Activated T-cell treated with anti-CD3 and anti-CD28 coated beads, Interleukin-2, amount 50 U/mL, for 4 hours (primary cell): ENCODE measurements at places on chromosomes 6 and 20. TPM values are rescaled to one million over a fixed set of nuclear protein-coding genes. Genes with fewer than 3 reads are reported as not detected.

GRCh38 chr20:63658749-63659187 lies 656 bp downstream of the RTEL1 start:
- no peak for DNase-seq

DNA sequence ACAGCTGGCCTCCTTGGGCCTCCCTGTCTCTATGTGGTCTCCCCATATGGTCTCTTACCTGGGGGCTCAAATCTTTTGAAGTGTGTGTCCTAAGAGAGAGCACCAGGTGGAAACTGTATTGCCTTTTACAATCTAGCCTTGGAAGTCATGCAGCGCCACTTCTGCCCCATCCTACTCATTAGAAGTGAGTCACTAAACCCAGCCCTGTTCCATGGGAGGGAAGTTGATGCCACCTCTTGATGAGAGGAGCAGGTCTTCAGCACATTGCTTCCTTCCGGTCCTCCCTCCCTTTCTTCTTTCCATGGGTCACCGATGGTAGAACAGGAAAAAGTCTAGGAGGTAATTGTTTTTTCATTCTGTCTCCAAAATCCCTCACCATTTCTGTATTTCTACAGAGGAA lies 156.3 kb downstream of the FOXA2 start:
- DNase-seq: no peak

DNA sequence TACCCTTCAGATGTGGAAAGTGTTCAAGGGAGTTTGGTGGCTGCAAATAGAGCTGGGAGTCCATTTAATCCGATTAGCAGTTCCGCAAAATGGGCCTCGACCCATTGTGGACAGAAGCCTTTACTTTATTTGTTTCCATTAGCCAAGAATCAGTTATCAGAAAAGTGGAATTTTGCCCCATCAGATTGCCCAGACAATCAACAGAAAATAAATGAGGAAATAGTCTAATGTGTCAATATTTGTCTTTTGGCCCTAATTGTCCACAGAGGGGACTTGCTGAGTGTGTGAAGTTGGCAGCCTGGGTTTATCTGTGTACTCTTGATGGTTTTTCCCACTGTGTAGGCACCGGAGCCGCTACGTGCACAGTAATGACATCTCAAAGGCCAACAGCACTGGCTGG lies 134.3 kb downstream of the LINC00237 start:
- no peak for DNase-seq

DNA sequence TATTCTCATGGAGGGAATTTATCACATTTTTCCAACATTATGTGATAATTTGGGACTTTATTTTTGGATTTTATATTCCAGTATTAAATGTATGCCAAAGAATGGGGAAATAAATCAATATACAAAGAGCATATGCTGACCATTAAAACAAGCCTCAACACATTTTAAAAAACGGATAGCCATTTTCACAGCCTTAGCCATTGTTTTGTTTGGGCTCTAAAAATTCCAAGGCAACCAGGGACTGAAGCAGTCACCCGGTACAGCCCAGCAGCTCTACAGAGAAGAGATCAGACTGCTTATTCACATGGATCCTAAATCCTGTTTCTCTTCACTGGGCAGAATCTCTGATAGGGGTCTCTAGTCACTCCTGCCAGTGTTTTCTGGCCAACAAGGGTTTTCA lies 150.2 kb upstream of the OGFRL1 start:
- DNase-seq: no peak

The RIMS1 gene
- total RNA-seq: not detected

- DNase-seq: no peak
These were observed 107.4 kb upstream of the ASCC3 start for GRCh38 chr6:100988391-100988984.

DNA sequence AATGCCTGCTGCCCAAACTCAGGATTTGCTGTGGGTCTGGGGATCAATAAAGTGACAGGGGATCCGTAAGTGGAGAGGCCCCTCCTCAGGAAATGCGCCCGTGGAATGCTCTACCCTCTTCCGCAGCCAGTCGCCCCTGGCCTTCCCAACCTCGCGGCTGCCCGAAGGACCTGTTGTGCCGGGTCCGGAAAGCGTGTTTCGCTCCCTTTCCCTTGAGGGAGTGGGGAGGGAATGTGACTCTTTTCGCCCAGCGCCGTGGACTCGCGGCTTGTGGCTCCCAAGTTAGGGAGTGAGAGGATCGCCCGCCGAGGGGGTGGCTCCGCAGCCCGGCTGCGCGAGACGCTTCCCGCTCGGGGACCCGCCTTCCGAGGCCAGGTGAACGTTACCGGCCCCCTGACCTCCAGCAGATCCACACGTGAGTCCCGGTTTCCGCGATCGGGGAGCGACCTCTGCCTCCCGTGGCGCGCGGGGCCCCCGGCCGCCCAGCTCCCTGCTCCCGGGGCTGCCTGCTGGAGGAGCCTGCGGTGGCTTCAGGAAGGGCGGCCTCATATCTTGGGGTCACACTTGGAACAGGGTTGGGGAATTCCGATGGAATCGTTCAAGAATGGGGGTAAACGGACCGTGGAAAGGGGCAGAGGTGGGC lies 666 bp downstream of the TPD52L1 start:
- DNase-seq: no peak

DNA sequence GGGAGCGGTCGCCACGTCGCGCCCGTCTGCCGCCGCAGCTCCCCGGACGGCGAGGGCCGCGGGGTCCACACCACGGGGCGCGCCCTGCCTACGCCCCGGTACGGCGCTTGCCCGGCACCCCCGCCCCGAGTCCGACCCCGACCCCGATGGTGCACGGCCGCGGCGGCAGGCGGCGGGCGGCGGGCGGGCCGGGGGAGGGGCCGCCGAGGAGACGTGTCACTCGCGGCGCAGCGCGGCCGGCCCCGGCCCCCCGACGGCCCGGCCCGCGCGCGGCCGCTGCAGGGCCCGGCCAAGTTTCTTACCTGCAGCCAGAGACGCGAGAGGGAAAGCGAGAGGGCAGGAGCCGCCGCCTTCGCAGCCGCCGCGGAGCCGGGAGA lies 328 bp downstream of the RRBP1 start:
- no peak for DNase-seq

The PLTP gene
- total RNA-seq: 4.2 TPM

The HAO1 gene
- total RNA-seq: not detected

The C20orf202 gene
- not detected for total RNA-seq

- no peak for DNase-seq
These were observed 134.0 kb downstream of the SAMD5 start for GRCh38 chr6:147642458-147642857.

DNA sequence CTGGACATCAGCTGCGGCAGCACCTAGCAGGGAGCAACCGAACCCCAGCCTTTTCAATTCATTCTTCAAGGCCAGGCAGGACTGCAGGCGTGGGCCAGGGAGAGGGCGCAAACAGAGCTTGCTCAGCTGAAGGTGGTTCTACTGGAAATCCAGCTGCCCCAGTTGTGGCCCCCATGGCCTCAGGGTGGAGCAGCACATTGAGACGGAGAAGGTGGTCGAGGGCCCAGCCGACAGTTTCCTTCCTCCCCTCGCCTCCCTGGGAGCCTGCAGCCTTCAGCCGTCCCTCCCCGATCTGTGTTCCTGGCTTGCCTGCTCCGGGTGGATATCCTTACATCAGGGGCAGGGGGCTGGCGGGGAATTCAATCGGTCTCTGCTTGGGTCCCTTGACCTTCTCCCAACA lies 217.8 kb downstream of the ANKRD60 start:
- no peak for DNase-seq

The WFDC10B gene
- total RNA-seq: not detected

DNA sequence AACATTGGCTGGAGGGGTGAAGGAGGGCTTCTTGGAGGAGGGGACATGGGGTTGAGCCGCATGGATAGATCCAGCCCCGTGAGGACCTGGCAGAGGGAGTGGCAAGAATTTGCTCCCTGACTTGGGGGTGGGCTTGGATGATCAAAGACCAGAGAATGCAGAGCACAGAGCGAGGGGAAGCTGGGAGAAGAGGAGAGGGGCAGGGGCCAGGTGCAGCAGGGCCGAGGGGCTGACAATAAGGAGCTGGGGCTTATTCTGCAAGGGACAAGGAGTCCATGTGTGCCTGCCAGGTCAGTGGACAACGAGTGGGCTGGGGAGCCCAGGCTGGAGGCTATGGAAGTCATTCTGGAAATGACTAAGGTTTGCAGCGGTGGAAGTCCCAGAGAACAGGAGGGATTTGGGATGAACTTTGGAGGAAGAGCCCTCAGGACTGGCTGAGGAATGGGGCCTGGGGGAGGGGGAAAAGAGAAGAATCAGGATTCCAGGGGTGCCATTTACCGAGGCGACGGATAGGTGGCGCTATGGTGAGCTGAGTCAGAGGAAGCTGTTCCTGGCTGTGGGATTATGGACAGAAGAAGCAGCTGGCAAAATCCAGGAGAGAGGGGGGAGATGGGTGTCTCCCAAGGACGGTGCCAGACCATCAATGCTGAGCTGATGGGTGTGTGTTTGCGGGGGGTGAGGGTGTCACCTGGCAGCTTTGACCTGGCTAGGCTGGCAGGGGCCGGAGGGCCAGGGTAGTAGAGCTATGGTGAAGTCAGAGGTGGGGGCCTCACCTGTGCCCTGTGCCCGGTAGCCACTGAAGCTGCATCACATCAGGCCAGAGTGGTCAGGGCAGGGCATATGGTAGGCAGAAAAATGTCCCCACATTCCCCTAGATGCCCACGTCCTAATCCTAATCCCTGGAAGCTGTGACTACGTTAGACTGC lies 7.8 kb downstream of the KCNG1 start:
- DNase-seq: no peak

DNA sequence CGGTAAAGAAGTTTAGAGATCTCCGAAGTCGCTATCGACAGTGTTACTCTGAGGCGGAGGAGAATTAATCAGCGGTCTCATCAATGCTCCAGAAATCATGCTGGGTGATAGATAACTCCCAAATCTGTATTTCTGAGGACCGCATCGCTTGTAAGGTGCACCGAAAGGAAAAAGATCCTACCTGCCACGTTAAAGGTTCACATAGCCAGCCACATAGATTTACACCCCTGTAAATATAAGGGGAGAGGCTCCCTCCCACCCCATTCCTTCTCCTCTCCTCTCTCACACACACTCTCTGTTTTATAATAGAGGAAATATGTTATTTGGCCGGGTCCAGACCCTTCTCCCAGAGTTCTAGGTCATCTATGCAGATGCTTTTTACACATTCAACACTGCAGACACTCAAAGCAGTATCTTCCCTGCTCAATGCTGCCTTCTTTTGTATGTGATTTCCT lies 620 bp upstream of the DEK start:
- no peak for DNase-seq

DNA sequence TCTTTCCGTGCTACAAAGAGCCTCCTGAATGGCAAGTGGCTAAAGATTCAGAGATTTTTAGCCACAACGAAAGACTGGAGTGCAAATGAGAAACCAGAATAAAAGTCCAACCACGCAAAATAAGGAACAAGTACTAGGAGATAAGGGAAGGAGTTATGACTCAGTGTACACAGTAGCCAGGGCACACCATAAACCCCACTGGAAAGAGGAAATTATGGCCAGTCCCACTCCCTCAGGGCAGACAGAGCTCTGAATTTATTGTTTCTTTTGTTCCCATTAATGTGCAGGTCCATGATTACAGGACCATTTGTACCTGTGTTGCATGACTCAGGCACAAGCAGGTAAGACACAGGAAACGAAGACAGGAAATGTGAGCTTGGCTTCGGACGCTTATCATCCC lies 150.3 kb upstream of the PREP start:
- DNase-seq: no peak

- no peak for DNase-seq
These were observed 1.0 kb upstream of the SPATA2 start for GRCh38 chr20:49916146-49917002.

The HLA-C gene
- total RNA-seq: 1,115 TPM

GRCh38 chr6:143542888-143543287 lies 31.4 kb upstream of the FUCA2 start:
- DNase-seq: no peak

GRCh38 chr6:53014744-53015143 lies 19.7 kb upstream of the GSTA4 start:
- DNase-seq: no peak

DNA sequence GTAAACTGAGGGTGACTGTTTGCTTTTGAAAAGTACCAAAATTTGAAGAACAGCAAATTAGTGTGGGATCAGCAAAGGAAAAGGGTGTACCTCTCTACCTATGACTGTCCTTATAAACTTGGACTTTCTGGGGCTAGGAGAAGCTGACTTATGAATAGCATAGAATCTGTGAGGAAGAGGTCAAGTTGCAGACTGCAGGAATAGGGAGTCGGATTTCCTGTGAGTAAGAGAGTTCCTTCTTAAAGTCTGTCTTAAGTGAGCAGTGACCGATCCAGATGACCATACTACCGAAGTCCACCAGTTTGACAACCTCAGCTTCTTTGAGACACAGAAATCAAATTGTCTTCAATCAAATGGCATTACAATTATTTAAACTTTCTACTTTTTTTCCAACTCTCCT lies 708.7 kb downstream of the UTRN start:
- no peak for DNase-seq

GRCh38 chr6:34457382-34457741 lies 8.5 kb upstream of the PACSIN1 start:
- DNase-seq: no peak

DNA sequence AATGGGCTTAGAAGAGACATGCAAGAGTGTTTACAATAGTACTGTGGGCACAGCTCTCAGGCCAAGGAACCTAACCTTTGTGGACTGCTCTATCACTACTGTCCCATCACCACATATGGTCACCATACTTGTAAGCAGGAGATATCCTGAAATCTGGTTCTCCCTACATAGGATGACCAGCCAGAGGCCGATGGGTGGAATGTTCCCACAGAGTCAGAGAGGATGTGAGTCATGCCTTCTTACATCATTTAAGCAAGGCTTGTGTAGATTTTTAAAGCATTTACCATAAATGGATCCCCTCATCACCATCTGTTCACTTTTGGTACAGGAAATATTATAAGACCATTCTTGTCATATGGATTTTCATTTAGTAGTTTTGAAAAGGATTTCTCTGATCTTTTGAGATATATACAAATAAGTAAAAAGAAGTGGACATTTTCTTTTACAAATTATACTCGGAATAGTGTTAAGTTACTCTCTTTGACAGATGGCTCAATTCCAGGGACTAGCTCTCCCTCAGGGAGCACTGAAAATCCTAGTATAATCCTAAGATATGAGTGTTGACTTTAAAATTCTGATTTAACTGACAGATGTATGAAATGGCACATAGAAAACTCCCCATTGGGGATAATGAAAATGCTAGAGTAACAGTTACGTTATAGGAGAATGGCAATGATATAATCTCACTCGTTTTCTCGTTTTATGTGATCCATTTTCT lies 6.6 kb downstream of the HTR1B start:
- no peak for DNase-seq

The CRISP2 gene
- total RNA-seq: not detected

The TRIM10 gene
- total RNA-seq: not detected

The PRRT1 gene
- total RNA-seq: 0.51 TPM

The MRS2 gene
- 23.6 TPM for total RNA-seq

GRCh38 chr6:116034327-116034726 lies 26.4 kb downstream of the FRK start:
- no peak for DNase-seq

The PCK1 gene
- total RNA-seq: 0.21 TPM

GRCh38 chr20:11380283-11380682 lies 537.4 kb upstream of the BTBD3 start:
- DNase-seq: no peak
